ENCODE measurements at places on chromosomes 6 and 20.

- no peak for DNase-seq
Observed at GRCh38 chr6:134521116-134521501, 203.2 kb upstream of the SGK1 start.

GRCh38 chr6:144651234-144651633 is 366.1 kb downstream of the UTRN start:
- DNase-seq, result no peak

GRCh38 chr20:62118113-62119043 is 3.9 kb upstream of the LSM14B start:
- no peak for DNase-seq

DNA sequence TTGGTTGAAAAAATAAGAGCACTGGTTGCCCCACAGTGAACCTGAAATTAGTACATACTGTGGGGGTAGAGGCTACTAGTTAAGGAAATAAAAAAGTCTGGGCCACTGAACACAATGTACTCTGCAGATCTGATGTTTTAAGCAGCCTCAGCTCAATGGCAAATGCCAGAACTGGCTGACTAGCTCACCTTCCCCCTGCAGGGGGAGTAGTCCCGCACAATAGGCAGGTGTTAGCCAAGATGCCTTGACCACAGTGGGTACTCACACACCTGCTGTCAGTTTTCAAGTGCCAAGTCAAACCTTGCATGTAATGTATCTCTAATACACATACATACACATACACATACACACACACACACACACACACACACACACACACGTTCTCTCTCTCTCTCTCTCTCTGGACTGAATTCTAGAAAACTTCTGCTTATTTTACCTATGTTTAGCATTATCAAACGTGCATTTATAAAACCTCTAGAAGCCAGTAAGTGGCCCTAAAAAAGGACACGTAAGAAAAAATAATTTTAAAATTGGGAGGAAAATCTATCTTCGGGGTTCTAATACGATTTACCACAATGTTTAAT is 36.1 kb downstream of the GMDS start:
- DNase-seq, result no peak

GRCh38 chr6:14086701-14087100 is 30.9 kb upstream of the CD83 start:
- no peak for DNase-seq

DNA sequence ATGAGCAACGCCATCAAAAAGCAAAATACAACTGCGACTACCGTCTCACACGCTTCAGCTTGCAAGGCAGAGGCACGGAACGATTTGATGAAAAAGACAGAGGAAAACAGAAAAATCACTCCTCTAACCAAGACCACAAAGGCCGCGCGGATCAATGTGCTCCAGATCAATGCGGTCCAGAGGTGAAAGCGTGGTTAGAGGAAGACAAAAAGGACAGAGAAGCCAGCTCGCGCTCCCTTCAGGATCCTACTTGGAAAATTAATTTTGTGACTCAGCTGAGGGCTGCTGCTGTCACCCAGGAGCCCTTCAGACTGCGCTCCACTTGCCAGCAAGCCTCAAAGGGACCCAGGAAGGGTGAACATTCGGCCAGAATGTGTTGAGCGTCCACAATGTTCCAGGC is 140.2 kb upstream of the RPS6KA2 start:
- no peak for DNase-seq

DNA sequence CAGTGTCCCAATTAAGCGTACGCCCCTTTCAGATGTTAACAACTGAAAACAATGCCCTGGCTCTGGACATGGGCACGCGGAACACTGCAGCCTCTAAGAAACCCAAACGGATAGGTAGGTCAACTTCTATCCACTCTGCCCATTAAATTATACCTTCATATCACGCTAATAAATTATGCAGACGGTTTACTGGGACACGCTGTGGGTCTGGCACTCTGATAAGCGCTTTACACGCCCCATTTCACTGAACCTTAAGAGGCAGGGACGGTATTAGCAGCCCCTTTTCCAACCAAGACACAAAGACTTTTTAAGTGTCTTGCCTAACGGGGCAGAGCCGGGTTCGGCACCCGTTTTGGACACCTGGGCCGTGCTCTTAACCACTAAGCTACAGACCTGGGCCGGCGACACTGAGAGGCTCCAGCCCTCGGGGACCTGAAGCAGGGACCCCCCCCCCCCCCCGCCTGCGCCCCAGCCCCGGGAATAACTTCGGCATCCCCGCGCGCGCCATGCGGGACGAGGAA is 744 bp downstream of the STAU1 start:
- no peak for DNase-seq

DNA sequence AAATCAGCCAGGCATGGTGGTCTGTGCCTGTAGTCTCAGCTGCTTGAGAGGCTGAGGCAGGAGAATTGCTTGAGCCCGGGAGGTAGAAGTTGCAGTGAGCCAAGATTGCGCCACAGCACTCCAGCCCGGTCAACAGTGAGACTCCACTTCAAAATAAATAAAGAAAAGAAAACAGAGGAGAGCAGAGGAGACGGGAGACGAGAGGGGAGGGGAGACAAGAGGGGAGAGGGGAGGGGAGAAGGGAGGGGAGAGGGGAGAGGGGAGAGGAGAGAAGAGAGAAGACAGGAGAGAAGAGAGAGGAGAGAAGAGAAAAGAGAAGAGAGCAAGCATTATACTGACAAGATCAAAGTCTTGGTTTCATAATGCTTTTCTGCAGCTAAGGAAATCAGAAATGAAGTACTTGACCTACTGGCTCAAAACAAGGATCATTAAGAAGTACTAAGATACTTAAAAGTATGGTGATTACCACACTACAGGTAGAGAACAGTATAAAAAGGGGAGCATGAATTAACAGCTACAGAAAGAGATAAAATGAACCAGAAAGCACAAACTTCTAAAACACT is 30.5 kb downstream of the FAM8A1 start:
- DNase-seq, result peak; percentile 22

DNA sequence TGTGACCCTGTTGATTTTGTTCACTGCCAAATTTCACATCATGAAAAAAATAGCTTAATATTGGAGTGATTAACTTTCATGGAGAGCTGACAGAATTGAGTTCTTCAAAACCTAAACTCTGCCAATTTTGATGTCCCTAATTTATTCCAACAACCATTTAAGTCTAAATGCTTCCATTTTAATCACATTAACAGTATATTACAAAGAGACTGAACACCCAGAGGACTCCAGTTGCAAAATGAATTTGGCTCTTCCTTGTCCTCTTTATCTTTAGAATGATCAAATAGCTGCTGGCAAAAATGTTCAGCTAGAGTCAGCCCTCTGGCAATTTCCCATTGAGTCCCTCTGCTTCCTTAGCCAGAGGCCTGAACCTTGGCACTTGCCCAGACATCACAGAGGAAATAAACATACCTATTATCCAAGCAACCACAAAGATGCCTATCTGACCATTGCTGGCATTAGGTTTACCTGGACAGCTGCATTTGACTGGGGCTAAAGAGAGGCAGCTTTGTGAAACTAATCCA is 299.0 kb upstream of the STXBP5 start:
- DNase-seq, result no peak

- DNase-seq, result no peak
Observed at GRCh38 chr20:32333988-32334885, 23.9 kb upstream of the ASXL1 start.

- DNase-seq, result no peak
Observed at GRCh38 chr20:38170826-38171674, 6.0 kb upstream of the TGM2 start.

DNA sequence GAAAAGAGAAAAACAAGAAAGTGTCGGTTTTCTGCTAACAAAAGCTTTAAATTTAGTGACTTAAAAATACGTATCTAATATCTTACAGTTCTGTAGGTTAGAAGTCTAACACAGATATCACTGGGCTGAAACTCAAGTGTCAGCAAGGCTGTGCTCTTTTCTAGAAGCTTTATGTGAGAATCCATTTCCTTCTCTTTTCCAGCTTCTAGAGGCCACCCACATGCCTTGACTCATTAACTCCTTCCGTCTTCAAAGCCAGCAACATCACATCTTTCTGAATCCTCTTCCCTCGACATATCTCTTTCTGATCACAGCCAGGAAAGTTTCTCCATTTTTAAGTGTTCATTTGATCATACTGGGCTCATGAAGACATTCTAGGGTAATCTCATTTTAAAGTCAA is 262.0 kb downstream of the MAFB start:
- no peak for DNase-seq

DNA sequence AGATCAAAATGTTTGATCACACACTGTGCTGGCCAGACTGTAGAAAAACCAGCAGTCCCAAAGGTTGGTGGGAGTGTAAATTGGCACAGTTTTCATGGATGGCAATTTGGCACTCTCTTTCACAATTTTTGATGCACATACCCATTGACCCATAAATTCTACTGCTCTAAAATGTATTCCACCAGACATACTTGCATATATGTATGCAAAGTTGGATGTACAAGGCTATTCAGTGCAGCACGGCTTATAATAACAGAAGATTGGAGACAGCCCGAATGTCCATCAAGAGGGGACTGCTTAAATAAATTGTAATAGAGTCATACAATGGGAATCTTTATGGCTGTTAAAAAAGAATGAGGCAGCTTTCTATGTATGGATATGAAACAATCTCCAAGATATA is 101.7 kb upstream of the TOP1 start:
- no peak for DNase-seq

GRCh38 chr6:87333591-87334181 is 4.6 kb upstream of the GJB7 start:
- no peak for DNase-seq

- no peak for DNase-seq
Observed at GRCh38 chr6:14092838-14093789, 24.5 kb upstream of the CD83 start.

- no peak for DNase-seq
Observed at GRCh38 chr6:37308069-37308815, 45.5 kb upstream of the RNF8 start.

- no peak for DNase-seq
Observed at GRCh38 chr6:158459726-158460125, 100.2 kb upstream of the TMEM181 start.

DNA sequence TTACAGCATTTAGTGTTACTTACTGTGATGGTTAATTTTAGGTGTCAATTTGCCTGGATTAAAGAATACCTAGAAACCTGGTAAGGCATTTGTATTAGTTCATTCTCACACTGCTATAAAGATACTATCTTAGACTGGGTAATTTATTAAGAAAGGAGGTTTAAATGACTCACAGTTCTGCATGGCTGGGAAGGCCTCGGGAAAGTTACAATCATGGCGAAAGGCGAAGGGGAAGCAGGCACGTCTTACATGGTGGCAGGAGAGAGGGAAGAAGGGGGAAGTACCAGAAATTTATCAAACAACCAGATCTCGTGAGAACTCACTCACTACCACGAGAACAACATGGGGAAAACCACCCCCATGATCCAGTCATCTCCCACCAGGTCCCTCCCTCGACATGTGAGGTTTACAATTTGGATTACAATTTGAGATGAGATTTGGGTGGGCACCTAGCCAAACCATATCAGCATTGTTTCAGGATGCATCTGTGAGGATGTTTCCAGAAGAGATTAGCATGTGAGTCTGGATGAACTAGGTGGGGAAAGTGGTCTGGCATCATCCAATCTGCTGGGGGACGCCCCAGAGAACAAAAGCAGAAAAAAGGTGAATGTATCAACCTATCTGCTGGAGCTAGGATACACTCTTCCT is 76.8 kb downstream of the MKKS start:
- no peak for DNase-seq

GRCh38 chr6:105601541-105602236 is 198.8 kb upstream of the PREP start:
- DNase-seq, result no peak

GRCh38 chr6:112332274-112332673 is 14.9 kb upstream of the RFPL4B start:
- DNase-seq, result no peak

DNA sequence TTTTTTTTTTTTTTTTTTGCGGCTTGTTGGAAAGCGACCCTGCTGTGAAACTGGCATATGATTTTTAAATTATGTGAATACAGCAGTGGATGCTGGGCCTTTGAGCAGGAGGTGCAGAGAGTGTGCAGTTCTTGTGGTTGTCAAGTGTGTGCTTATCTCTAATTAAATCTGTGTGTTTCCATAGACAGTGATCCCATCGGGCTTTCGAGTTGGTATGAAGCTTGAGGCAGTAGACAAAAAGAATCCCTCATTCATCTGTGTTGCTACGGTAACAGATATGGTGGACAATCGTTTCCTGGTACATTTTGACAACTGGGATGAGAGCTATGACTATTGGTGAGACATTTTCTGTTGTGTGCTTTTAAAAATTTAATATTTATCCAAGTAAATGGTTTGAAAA is 52.4 kb downstream of the L3MBTL3 start:
- DNase-seq, result no peak

Measured in brain pericyte (primary cell).